T-cell (primary cell): ENCODE measurements at places on chromosomes 6 and 20. TPM values are rescaled to one million over a fixed set of nuclear protein-coding genes. Genes with fewer than 3 reads are reported as not detected.

The SRMS gene
- not detected for total RNA-seq

The C6orf141 gene
- total RNA-seq, result not detected

The GABRR1 gene
- total RNA-seq, result not detected

The NECAB3 gene
- 9.5 TPM for total RNA-seq

The CNKSR3 gene
- 0.35 TPM for total RNA-seq

The SLC26A8 gene
- not detected for total RNA-seq

DNA sequence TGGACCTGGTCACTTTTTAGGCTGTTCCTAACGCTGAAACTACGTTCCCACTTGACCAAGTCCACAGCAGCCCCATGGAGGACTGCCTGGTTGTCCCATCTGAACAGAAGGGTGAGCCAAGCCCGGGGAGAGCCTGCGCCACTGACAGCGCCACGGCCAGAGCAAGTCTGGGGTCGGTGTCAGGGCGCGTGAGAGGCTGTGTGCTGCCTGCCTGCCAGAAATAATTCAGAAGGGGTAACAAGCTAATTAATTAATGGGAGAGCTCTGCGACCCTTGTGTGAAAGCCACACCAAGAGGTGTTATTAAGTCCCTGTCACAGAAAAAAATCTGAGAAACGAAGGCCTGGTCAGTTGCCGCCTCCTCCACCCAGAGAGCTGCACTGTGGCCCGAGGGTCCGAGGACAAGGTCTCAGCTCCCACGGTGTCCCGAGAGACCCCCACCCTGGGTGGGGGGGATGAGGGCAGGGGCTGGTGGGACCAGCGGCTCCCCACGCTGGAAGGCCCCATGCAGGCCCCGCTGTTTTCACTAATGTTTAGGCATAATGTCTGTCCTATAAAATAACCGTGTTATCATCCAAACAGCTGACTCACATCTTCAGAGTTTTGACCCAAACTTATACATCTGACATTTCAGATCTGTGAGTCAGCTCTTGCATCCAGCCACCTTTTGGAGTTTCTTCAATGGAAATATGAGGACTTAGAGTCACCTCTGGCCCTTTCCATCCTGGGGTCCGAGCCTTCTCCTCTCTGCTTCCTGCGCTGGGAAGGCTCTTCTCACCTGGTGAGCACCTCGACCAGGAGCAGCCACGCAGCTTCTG, 58.5 kb downstream of the DLL1 start:
- H3K36me3 ChIP-seq, result no peaks in the 10 kb centered on the region
- no peaks in the 10 kb centered on the region for H3K27me3 ChIP-seq
- no peak overlapping the region for H3K4me3 ChIP-seq
- DNase-seq, result no peak
- H3K4me1 ChIP-seq, result no peaks in the 10 kb centered on the region
- no peak overlapping the region for H3K27ac ChIP-seq

GRCh38 chr6:14597090-14597489, 479.5 kb downstream of the CD83 start:
- no peaks in the 10 kb centered on the region for H3K36me3 ChIP-seq
- H3K27ac ChIP-seq, result no peak overlapping the region
- no peaks in the 10 kb centered on the region for H3K27me3 ChIP-seq
- no peak for DNase-seq
- no peak overlapping the region for H3K4me3 ChIP-seq

GRCh38 chr20:14700639-14700960, 363.2 kb upstream of the FLRT3 start:
- H3K36me3 ChIP-seq, result no peaks in the 10 kb centered on the region
- H3K4me3 ChIP-seq, result no peak overlapping the region
- no peaks in the 10 kb centered on the region for H3K27me3 ChIP-seq

GRCh38 chr6:35072051-35072697, 69.0 kb downstream of the TCP11 start:
- H3K36me3 ChIP-seq, result peaks cover 5% of the 10 kb centered on the region
- no peaks in the 10 kb centered on the region for H3K4me1 ChIP-seq
- DNase-seq, result no peak
- H3K27ac ChIP-seq, result no peak overlapping the region
- H3K4me3 ChIP-seq, result no peak overlapping the region

- H3K4me1 ChIP-seq, result no peaks in the 10 kb centered on the region
- no peaks in the 10 kb centered on the region for H3K27me3 ChIP-seq
- peaks cover 66% of the 10 kb centered on the region for H3K36me3 ChIP-seq
- DNase-seq, result no peak
- no peak overlapping the region for H3K4me3 ChIP-seq
- no peak overlapping the region for H3K27ac ChIP-seq
Observed at GRCh38 chr20:49880177-49880576, 35.2 kb downstream of the SPATA2 start.

GRCh38 chr6:101722471-101722870, 329.0 kb downstream of the GRIK2 start:
- no peak for DNase-seq
- no peaks in the 10 kb centered on the region for H3K4me1 ChIP-seq
- no peak overlapping the region for H3K27ac ChIP-seq
- no peaks in the 10 kb centered on the region for H3K27me3 ChIP-seq
- no peak overlapping the region for H3K4me3 ChIP-seq

DNA sequence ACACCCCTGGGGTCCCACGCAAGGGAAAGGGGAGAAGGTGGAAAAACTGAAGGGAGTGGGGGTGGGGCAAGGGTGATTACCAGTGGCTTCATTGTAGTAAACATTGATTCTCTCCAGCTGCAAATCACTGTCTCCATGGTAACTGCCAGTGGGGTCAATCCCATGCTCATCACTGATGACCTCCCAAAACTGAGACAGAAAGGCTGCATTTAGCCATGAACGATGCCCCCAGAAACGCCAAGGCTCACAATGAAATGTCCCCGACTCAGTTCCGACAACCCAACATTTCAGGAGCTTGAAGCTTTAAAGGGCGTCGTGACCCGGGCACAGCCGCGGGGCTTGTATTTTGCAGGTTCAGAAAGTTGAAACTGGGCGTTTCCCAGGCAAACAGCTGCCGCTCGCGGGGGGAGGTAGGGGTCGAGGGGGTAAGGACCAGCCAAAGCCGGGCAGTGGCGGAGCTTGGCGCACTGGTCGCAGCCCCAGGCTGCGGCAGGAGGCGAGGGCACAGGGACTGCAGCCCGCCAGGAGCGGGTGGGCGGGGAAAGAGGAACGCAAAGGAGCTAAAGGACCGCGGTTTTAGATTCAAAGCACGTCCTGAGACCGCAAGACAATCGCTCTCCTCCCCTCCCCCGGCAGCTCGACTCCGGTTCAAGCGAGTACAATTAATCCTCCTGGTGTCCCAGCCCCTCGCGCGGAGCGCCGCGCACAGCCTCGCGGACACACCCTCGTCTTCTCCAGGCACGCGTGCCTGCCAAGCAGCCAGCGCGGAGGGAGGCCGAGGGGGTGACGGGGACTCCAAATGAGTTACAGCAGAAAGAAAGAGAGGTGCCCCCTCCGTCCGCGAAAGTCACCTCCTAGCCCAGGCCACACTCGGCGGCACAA, 731 bp downstream of the TUBB2B start:
- H3K4me3 ChIP-seq, result peak overlapping the region; percentile 10
- H3K27ac ChIP-seq, result no peak overlapping the region
- H3K36me3 ChIP-seq, result no peaks in the 10 kb centered on the region
- no peak for DNase-seq
- H3K27me3 ChIP-seq, result peaks cover 20% of the 10 kb centered on the region

- H3K4me3 ChIP-seq, result no peak overlapping the region
- H3K27ac ChIP-seq, result no peak overlapping the region
- no peak for DNase-seq
- H3K36me3 ChIP-seq, result no peaks in the 10 kb centered on the region
- no peaks in the 10 kb centered on the region for H3K4me1 ChIP-seq
Observed at GRCh38 chr6:53986721-53987521, 124.3 kb upstream of the MLIP start.

DNA sequence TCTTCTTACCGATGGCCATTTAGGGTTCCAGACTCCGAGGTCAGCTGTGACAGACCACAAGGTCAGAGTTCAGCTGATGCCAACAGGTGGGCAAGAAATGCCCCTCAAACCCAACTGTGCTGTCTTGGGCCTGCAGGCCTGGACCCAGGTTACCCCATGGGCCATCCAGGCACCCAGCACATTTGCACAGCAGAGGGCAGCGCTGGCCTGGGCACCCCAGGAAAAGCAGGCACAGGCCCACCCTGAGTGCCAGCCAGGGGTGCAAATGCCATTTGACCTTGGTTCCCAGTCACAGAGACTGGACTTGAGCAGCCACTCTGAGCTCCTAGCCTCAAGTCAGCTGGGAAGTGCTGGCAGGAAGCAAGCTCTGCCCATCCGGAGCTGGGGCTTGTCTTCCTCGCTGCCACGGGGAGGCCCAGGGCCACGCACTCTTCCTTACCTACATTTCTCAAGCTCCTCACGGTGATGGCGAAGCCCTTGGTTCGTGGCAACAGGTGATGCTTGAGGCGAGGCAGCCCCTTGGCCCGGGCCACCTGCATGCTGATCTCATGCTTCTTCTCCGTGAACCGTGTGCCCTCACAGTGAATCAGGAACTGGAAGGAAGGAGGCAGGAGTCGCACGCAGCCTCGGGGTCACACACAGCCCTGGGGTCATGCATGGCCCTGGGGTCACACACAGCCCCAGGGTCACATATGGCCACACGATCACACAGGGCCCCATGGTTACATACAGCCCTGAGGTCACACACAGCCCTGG, 120.8 kb downstream of the AGPAT4 start:
- no peaks in the 10 kb centered on the region for H3K27me3 ChIP-seq
- peaks cover 2% of the 10 kb centered on the region for H3K36me3 ChIP-seq
- no peaks in the 10 kb centered on the region for H3K4me1 ChIP-seq
- no peak overlapping the region for H3K27ac ChIP-seq
- peak; percentile 6 for DNase-seq

DNA sequence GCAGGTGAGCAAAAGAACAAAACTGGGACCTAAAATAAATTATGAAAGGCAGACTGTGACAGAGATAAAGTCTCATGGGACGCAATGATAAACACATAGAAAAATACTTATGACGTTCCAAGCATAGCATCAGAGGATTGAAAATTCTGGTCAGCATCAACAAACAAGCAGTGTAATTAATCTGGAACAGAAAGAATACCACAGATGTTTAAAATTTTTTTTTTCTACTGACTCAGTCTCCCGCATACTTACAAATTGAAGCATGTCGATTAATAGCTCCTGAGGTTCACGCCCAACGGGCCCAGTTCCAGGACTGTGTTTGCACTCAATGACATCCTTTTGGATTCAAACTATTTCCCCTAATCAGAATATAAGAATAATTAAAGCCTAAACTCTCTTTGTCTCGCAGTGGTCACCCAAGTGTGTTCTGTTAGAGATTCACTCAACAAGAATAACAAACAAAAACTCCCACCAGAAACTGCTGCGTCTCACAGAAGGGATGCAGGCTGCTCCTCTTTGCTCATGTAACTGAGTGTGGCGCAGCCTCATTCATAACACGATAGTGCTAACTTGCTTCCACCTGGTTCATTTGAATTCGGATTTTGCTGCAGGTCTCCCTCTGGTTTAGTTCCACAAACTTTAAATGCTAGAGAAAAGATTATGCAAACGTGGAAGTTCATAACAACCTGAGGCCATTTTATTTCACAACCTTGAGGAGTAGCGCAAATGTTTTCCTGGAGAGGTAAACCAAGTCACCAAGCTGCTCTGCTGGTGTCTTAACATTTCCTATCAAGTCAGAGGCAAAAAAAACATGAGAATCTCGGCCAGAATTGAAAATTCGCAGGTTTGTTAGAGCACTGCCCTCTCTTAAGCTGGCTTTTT, 69.0 kb upstream of the CITED2 start:
- no peak overlapping the region for H3K27ac ChIP-seq
- H3K36me3 ChIP-seq, result no peaks in the 10 kb centered on the region
- H3K4me3 ChIP-seq, result no peak overlapping the region
- H3K4me1 ChIP-seq, result no peaks in the 10 kb centered on the region
- DNase-seq, result no peak

GRCh38 chr20:6623989-6624388, 143.5 kb upstream of the BMP2 start:
- no peaks in the 10 kb centered on the region for H3K36me3 ChIP-seq
- H3K27ac ChIP-seq, result no peak overlapping the region
- H3K4me1 ChIP-seq, result no peaks in the 10 kb centered on the region
- no peak for DNase-seq

DNA sequence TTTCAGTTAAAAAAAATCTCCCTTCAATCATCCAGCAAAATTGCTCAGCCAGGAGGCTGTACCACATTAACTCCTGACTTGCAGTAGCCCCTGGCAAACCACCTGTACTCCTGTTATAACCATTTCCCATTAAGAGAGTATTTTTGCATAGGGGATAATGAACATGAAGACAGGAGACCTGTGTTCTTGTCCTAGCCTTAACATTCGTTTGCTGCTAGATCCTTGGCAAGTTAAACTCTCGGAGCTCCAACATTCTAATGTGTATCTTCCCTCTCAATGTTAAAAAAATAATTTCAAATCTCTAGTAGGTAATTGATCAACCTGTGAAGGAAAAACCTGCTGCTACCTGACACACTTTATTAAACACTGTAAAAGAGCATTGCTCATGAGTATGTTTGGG, 8.4 kb upstream of the TMEM200A start:
- no peak for DNase-seq
- H3K27me3 ChIP-seq, result no peaks in the 10 kb centered on the region

DNA sequence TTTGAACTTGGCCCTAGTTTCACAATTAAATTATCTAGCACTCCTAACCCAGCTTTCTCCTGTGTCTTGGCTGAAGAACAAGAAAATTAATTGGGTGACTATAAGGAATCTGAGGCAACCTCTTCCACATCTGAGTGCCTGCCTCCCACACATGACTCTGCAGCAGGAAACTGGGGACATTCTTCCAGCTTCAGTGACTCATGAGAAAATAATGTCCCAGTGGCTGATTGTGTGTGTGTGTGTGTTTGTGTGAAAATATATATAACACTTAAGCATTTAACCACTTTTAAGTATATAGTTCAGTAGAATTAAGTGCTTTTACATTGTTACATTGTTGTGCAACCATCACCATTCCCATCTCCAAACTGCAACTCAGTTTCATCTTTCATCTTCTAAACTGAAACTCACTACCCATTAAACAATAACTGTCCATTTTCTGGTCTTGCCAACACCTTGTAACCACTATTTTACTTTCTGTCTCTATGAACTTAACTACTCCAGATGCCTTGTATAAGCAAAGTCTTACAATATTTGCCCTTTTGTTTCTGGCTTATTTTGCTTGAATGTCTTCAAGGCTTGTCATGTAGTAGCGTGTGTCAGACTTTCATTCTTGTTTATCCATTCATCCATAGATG, 8.7 kb downstream of the TRIM38 start:
- H3K4me1 ChIP-seq, result peaks cover 2% of the 10 kb centered on the region
- DNase-seq, result no peak
- H3K27me3 ChIP-seq, result no peaks in the 10 kb centered on the region
- H3K4me3 ChIP-seq, result no peak overlapping the region

DNA sequence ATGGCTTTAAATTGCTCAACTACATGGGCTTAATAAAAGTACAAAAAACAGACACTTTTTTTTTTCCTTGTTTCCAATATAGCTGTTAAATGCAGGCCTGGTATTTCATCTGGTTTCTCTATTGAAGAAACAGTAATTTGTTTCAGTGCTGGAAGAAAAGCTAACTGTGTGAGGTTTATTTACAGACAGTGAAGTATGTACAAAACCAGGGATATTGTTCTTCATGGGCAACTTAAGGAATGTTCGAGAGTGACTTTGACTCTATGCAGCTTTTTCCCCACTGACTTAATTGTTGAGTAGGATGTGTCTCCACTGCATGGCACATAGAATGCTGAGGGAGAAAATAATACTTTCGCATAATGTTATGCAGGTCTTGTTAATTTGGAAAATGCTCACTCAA, 31.0 kb upstream of the PRL start:
- H3K36me3 ChIP-seq, result no peaks in the 10 kb centered on the region
- DNase-seq, result no peak
- H3K4me1 ChIP-seq, result no peaks in the 10 kb centered on the region
- H3K27me3 ChIP-seq, result no peaks in the 10 kb centered on the region
